Activated naive CD8-positive, alpha-beta T cell treated with anti-CD3 and anti-CD28 coated beads, Interleukin-2, amount 10 ng/mL, durations not matched to agents 7 days and 5 days (primary cell): ENCODE measurements at places on chromosomes 4 and X. TPM values are rescaled to one million over a fixed set of nuclear protein-coding genes. Genes with fewer than 3 reads are reported as not detected.

DNA sequence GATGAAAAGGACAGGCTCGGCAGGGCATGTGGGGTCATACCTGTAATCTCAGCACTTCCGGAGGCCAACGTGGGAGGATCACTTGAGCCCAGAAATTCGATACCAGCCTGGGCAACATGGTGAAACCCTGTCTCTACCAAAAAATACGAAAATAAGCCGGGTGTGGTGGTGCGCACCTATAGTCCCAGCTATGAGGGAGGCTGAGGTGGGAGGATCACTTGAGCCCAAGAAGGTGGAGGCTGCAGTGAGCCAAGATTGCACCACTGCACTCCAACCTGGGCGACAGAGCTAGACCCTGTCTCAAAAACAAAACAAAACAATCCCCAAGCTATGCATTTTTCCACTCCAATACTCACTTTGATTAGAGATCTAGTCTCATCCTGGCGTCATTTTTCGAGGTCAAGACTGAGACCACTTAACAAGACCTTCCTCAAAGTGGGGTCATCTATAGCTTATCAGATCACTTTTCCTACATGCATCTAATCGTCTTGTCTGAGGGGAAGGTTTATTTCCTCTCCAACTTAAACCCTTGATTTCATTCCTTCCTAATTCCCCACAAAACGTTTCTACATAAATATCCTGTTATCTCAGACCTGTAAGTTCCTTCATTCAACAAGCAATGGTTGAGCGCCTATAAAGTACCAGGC is 1.3 kb downstream of the NKAP start:
- H3K27me3 ChIP-seq: no peaks in the 10 kb centered on the region
- H3K4me3 ChIP-seq: peak overlapping the region; percentile 100

USP17L10 gene
- not detected for total RNA-seq

GRCh38 chr4:176575141-176575730 is 217.5 kb downstream of the VEGFC start:
- H3K27ac ChIP-seq: no peak overlapping the region
- H3K4me3 ChIP-seq: no peak overlapping the region
- H3K4me1 ChIP-seq: no peaks in the 10 kb centered on the region
- DNase-seq: no peak

DNA sequence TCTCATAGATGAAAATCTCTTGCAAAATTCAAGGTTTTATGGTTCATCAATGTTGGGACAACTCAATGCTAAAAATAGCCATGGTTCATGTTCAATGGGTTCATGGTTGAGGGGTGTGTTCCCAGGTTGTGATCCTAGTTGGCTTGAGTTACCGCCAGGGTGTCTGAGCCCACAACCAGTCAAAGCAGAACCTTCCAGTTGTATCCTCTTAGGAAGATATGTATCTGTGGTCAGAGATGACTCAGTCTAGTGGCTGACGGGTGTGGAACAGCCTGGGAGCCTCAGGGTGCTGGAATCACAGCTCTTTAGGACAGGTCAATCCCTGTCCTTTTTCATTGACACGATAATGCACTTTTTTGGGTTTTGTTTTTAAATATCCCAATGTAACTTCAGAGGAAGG is 192.3 kb upstream of the NR3C2 start:
- H3K4me1 ChIP-seq: no peaks in the 10 kb centered on the region
- no peaks in the 10 kb centered on the region for H3K36me3 ChIP-seq
- H3K27me3 ChIP-seq: no peaks in the 10 kb centered on the region
- H3K4me3 ChIP-seq: no peak overlapping the region
- no peak overlapping the region for H3K27ac ChIP-seq
- no peak for DNase-seq

GRCh38 chr4:78121338-78121904 is 64.3 kb downstream of the FRAS1 start:
- no peak overlapping the region for H3K27ac ChIP-seq
- H3K36me3 ChIP-seq: no peaks in the 10 kb centered on the region
- no peak for DNase-seq
- no peaks in the 10 kb centered on the region for H3K4me1 ChIP-seq
- peaks cover 7% of the 10 kb centered on the region for H3K27me3 ChIP-seq

DNA sequence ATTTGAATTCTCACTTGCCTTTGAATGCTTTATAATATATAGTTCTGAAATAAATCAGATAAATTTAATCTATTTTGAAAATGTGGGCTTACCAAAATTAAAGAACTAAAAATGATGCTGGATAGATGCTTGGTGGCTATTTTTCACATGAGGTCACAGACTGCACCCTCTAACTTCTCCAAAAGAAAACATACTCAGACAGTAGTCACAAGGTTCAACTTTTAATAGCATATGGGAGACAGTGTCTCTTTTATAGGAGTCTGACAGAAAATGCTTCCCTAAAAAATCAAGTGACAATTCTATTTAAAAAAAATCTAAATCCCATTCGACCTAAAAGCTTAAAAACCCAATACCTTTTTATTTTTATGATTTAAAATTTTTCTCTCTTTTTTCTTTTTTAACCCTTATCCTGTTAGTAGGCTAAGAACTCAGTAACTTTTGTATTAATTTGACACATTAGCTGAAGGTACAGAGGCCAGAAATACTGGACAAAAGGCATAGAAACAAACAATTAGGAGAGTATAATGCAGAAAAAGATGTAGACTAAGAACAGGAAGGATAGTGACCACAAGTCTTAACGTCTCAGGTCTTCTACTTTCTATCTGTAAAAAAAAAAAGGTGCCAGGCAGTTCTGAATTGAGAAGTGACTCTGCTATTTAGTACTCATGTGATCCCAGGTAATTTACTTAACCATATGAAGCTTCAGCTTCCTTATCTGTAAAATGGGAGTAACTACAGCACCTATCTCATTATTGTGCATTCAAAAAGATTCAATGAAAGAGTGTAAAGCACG is 7.6 kb downstream of the TIGD4 start:
- peaks cover 2% of the 10 kb centered on the region for H3K36me3 ChIP-seq
- H3K27me3 ChIP-seq: peaks cover 8% of the 10 kb centered on the region
- no peak for DNase-seq
- H3K4me1 ChIP-seq: peaks cover 6% of the 10 kb centered on the region
- no peak overlapping the region for H3K27ac ChIP-seq

TMEM192 gene
- total RNA-seq: 8.5 TPM

EIF4E gene
- total RNA-seq: 88.6 TPM

PHEX gene
- 0.55 TPM for total RNA-seq
